H9 (cell line): ENCODE measurements at places on chromosomes 2 and 18.

GRCh38 chr2:71560638-71561011 lies 107.3 kb downstream of the DYSF start:
- DNase-seq: no peak

DNA sequence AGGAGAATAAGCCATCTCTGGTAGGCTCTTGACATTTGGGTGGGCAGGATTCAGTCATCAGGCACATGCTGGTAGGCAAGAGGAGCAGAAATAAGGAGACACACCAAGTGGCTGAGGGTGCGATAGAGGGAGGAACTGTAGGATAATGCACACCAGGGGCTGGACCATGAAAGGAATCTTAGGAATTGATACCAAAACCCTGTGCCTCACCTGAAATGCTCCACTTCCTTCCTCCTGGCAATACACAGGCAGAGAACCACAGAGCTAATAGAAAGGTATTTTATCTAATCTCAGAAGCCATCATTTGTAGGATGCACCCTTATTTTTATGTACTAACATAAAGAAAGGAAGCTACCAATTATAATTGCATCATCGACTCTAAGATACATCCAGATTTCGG lies 4.4 kb upstream of the CYP1B1 start:
- DNase-seq: peak; percentile 38

DNA sequence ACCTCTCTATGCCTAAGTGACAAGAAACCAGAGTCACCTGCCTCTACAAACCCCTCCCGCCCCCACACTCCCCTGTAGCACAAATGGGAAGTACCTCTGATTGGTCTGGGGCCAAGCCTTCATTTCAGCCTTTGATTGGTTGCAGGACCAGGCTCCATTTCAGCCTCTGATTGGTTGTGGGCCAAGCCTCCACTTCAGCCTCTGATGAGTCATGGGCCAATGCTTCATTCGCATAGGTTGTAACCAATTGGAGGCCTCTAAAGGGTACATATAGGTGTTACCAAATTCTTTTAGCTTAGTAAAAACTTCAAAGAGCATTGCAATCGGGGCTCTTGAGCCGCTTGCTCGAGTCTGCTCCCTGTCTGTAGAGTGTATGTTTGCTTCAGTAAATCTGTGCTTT lies 25.0 kb downstream of the CCDC102B start:
- DNase-seq: no peak

DNA sequence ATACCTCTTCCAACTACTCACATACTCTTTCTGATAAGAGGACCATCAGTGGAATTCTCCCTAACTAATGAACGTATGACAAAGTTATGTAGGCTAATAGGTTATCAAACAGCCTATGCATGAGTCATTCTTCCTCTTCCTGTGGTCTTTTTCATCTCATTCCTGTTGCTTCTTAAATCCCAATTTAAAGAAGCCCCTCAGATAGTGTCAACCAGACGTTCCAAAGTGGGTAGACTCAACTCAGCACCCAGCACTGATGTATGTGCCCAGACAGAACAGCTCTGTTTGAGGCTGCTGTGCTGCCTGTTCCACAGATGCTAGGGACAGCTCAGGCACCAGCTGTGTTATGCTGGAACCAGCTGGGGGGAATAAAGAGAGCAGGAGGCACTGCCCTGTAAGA lies 52.6 kb downstream of the CXCR4 start:
- no peak for DNase-seq

DNA sequence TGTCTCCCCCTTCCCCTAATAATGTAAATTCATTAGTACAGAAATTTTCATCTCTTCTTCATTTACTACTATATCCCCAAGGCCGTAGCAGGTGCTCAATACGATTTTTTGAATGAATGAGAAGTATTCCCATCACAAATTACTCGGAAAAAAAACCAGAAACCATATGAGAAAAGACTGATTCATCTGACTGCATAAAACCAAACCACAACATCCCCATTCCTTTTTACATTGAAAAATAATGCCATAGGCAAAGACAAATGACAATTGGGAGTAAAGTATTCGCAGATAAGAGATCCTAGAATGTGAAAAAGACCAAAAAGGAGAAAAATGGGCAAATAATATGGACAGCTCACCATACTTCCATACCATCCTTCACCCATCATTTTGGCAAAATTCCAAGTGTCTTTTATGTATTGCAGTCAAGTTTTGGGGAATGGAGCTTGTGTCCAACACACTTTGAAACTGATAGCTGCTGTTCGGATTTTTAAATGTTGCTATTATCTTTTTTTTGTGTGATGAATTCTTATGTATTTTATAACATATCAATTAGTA lies 1.5 kb downstream of the ZC3H8 start:
- no peak for DNase-seq

- DNase-seq: no peak
These were observed 80.6 kb upstream of the ZFP36L2 start for GRCh38 chr2:43307046-43307445.

DNA sequence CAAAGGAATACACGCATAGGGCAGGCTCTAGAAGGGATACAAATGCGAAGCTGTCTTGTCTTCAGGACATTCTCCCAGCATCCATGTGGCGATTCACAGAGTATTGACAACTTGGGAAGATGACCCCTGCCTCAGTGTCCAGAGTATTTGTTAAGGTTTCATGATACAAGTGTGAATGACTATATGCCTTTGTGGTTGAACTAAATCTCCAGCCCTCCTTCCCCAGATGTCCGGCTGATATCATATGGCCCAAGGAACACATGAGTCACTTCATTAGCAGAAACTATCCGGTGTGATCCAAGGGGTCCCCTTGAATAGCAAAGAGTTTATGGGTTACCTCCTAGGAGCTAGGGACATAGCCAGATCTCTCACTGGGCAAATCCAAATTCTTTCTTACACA lies 151.0 kb downstream of the INSIG2 start:
- no peak for DNase-seq

DNA sequence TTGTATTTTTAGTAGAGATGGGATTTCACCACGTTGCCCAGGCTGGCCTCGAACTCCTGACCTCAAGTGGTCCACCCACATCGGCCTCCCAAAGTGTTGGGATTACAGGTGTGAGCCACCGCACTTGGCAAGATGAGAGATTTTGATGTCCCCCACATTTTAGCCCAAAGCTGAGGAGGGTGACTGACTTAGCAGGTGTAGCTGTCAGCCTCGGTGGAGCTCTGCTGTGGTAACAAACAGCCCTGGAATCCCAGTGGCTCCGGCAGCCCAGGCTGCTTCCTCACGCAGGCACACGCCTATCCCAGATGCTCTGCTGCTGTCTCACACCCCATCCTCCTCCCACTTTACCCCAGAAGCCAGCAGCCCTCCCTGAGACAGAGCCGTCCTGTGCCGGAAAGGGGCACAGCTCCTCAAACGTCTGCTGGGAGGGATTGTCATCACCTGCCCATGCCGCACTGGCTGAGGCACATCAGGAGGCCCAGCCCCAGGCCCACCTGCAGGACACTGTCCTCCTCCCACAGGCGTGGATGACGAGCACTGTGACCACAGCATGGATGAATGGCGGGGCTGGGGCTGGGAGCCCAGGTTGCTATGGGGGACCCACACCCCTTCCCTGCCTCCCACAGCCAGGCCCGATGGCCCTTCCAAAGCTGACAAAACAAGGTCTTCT lies 10.6 kb upstream of the BOK start:
- peak; percentile 21 for DNase-seq

GRCh38 chr2:65511306-65511705 lies 78.9 kb upstream of the SPRED2 start:
- DNase-seq: no peak

- no peak for DNase-seq
These were observed 341.7 kb downstream of the PTPRM start for GRCh38 chr18:7908681-7909299.
